Endodermal cell (in vitro differentiated cells): ENCODE measurements at places on chromosomes 13 and 19.

- no peak for DNase-seq
These were observed 71.1 kb downstream of the PIBF1 start for GRCh38 chr13:72853000-72853399.

- DNase-seq: no peak
These were observed 6.3 kb upstream of the RB1 start for GRCh38 chr13:48297131-48297786.

DNA sequence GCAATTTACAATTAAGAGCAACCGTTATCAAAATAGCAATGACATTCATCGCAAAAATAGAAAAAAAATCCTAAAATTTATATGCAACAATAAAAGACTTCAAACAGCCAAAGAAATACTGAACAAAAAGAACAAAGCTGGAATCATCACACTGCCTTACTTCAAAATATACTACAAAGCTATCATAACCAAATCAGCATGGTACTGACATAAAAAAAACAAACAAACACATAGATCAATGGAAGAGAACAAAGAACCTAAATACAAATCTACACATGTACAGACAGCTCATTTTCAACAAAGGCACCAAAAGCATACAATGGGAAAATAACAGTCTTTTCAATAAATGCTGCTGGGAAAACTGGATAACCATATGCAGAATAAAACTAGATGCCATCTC, 6.4 kb downstream of the ZNF562 start:
- DNase-seq: no peak

- DNase-seq: no peak
These were observed 14.9 kb upstream of the TNFSF11 start for GRCh38 chr13:42559057-42559456.

DNA sequence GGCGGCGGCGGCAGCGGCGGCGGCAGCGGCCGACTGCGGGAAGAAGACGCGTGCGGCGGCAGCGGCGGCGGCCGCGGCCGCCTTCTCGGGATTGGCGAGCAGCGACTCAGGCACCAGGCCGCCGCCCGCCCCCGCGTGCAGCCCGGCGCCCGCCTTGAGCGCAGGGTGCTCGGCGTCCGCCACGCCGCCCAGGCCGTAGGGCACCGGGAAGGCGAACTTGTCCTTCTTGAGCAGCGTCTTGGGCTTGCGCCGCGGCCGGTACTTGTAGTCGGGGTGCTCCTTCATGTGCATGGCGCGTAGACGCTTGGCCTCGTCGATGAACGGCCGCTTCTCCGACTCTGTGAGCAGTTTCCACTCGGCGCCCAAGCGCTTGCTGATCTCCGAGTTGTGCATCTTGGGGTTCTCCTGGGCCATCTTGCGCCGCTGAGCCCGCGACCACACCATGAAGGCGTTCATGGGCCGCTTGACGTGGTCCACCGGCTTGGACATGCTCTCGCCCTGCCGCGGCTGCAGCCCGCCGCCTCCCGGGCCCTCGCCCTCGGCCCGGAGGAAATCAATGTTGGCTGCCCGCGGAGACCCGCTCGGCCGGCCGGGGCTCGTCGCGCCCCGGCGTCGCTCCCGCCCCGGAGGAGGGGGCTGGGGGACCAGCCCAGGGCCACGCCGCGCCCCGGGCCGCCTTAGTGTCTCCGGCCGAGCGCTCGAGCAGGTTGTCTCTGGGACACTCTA, 621 bp downstream of the SOX21 start:
- DNase-seq: no peak

- DNase-seq: peak; percentile 81
These were observed 231.5 kb upstream of the KLHL1 start for GRCh38 chr13:70339738-70340137.

DNA sequence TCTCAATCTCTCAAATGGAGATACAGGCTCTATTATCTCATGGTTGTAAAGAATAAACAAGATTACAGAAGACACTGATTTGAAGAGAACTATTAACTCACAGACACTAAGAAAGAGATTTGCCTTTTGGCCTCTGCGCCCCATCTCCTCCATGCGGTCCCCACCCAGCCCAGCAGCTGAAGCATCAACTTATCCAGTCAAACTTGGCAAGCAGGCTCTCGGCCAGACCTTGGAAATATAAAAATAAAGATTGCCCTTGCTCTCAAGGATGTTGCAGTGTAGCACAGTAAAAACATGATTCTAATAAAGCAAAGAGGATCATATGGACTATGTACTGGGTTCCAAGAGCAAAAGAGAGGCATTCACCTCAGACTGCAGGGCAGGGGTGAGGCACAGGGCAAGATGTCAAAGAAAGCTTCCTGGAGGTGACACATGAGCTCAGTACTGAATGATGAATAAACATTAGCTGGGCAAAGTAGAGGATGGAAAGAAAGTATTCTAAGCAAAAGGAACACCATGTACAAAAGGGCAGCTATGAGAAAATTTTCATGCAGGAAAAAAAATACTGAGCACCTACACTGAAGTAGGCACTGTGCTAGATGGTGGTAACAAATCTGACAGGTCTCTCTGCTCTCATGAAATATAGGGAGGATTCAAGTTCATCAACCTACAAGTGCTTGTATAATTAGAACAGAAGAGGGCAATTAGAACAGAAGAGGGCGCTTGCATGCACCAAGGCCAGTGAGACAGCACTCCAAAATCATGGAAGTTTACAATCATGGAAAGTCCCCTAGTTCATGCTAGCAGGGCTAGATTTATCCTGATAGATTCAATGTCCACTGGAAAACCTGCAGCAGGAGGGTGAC, 85.0 kb downstream of the SACS start:
- DNase-seq: no peak

DNA sequence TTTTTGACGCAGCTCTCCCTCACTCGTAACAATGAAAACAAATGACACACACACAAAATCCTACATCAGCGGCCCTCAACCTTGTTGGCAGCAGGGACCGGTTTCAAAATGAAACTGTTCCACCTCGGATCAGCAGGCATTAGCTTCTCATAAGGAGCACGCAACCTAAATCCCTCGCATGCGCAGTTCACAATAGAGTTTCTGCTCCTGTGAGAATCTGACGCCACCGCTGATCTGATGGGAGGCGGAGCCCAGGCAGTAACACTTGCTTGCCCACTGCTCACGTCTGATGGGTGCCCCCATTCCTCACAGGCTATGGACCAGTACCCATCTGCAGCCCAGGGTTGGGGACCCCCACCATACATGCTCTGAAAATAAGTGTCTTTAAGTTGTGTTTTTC, 43.4 kb downstream of the DHRS12 start:
- no peak for DNase-seq

DNA sequence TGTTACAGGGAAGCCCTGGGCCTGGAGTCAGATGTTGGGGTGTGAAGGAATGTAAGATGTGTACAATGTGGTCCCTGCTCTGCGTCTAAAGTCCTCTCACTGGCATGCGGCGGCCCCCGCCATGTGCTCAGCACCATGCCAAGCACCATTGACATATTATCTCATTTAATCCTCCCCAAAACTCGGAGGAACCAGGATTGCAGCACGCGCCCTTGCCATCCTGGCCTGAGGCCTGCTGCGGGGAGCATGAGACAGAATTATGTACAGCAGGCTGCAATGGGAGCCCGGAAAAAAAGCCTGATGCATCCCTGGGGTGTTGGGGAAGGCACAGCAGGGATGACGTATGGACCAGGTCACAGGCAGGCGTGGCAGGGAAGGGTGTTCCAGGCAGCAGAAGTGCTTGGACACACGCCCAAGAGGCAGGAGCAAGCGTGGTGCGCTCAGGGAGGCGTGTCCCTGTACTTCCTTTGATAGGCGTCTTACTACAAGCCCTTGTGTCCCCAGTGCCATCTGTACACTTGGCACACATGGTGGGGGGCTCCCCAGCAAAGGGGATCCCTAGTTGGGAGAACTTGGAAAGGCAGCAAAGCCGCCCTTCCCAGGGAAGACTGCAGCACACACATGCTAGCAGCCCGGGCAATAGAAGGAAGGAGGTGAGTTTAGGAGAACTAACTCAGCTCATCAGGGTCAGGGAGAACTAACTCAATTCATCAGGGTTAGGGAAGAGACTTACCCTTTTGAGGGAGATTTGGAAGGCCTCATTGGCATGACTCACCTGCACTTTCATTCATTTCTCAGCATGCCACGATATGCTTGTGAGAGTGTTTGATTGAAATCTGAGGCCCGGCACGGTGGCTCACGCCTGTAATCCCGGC, 3.4 kb downstream of the EVI5L start:
- no peak for DNase-seq

- peak; percentile 4 for DNase-seq
These were observed 158.0 kb downstream of the KCTD15 start for GRCh38 chr19:33954686-33955085.

DNA sequence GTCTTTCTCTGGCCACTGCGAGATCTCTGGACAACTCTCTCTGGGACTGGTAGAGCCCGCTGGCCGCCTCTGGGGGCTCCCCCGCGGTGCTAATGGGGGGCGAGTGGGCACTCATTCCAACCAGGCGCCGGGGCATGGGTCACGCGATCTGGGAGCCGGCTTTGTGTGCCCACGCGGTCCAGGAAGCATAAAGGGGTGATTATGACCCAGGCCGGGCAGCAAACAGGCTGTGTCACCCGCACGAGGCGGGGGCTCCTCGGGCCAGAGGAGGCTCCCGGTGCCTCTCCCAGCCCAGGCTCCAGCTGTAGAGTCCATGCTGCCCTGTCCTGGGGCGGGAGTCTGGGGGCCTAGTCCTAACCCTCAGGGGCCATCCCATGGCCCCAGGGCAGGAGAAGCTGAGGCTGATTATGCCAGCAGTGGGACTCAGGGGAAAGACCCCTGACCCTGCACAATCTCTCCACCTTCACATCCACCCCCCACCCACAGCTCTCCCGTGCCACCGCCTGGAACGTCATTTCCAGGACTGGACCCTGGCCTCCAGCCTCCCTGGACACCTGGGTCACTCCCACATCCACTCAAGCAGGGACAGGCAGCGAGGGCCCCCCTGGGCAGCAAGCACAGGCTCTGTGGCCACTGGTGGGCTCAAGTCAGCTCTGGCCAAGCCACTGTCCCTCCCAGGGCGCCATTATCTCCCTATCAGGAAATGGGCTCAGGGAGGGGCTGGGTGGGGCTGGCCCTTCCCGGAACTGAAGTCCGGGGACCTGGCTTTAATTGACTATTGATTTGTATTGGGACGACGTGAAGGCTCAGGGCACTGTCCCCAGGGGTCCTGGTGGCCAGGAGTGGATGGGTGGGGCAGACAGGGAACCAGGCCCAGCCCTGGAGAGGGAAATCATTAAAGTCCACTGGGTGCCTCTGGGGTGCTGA, 50.0 kb downstream of the PTPRS start:
- DNase-seq: no peak

- DNase-seq: peak; percentile 58
These were observed 146.9 kb upstream of the SOX21 start for GRCh38 chr13:94859278-94859691.

DNA sequence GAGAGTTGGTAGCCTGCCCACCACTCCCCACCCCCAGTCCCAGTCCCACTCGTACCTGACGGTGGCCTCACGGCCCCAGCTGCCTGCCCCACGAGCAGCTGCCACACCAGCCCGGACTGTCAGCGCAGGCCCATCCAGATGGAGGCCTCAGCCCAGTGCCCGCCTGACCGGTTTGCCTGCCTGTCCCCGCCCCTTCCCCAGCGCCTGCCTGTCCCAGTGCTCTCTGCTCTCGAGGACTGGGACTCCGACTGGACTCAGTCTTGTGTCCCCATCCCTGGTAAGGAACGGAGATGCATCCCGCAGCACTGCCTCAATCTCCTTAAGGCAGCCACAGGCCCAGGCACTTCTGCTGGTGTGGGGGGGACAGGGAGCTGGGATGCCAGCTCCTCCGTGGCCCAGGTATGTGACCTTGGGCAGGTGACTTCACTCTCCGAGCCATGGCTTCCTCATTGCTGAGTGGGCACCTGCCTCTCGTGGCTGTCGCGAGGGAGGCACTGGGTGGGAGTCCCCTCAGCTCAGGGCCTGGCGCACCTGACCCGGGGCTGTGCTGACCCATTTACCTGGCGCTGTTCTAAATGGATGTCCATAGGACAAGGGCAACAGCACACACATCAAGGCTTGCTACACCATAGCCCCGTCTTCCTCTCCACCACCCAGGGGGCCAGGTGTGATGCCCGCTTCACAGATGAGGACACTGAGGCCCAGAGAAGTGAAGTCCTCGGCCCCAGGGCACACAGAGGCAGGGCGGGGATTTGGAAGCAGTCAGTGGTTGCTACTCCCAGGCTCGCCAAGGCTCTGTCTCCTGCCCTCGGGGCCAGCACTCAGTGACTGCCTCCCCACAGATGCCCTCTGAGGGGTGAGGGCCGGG, at the start of gene NKPD1:
Gene NKPD1 (minus strand): TSS at position 113 of the 868 bp plus-strand sequence. CDS start 832 bp downstream, outside the sequence.
- peak; percentile 78 for DNase-seq

DNA sequence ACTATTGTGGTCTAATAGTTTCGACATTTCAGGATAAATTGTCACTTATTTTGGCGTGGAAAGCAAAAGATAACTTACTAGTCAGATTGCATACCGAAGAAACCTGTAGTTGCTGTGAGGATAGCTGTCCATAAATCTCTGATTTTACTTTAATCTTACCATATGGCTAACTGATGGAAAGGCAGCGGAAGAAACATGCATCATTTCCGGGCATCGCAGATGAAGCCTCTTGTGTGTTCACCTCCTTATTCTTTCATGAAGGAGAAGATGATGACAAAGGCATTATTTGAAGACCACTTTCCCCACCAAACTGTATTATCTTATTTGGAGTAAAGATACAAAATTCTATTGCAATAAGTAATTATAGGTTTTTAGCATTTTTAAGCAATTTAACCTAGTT, 763.6 kb upstream of the SLITRK6 start:
- no peak for DNase-seq

DNA sequence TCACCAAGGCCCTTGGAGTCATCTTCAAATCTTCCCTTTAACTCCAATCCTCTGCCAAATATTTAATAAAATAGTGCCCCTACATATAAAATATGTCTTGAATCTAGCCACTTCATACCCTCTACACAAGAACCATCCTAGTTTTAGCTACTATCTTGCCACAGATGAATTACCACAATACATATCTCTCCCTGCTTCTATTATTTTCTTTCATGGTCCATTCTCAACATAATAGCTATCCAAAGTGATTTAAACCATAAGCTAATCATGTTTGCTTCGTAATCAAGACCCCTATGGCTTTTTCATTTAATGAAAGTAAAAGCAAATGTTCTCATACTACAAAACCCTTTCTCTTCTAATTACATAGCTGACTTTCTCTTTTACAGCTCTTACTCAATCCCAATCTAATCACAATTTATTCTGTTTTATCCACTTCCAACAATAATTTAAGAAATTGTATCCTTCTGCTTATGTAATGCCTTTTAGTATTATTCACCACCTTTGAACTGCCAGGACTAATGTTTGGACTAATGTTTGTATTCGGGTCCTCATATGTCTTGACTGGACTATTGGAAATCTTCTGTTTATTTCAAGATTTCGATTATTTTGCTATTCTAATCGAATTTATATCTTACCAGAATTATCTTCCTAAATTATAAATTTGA, 412.0 kb downstream of the SLITRK1 start:
- DNase-seq: no peak
